CD4-positive, alpha-beta T cell treated with Interleukin-6 at 100 ng/mL for 8 hours (primary cell): ENCODE measurements at places on chromosomes 13 and 19.

DNA sequence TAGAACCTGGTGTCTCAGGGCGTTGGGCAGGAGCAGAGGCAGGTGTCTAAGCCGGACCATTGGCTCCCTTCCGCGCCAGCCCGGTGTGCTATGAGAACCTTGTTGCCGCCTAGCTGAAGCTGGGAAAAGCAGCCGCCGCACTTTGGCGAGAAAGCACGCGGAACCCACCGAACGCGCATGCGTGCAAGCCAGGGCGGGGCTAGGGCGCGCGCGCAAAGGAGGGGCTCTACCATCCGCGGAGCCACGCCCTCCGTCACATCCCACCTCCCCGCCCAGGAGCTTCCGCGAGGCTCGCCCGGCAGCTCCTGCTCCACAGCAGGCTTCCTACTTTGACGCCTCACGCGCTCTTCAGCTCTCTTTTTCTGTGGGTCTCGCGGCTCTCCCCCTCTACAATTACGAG lies 51.3 kb downstream of the WDR87 start:
- DNase-seq: no peak

GRCh38 chr13:48852911-48853727 lies 122.6 kb upstream of the FNDC3A start:
- DNase-seq: no peak

DNA sequence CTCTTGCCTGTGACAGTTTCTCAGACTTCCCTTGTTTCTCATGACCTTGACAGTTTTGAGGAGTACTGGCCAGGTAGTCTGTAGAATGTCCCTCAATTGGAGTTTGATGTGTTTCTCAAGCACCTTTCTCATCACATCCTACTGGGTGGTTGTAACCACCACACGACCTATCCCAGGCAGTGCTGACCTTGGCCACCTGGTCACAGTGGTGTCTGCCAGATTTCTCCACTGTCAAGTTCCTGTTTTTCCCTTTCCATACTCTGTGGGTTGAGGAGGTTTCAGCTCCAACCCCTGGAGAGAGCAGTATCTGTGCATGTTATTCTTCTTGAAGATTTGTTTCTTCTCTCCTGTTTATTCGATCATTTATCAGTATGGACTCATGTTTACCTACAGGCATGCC lies 8.4 kb upstream of the UPF3A start:
- DNase-seq: no peak

DNA sequence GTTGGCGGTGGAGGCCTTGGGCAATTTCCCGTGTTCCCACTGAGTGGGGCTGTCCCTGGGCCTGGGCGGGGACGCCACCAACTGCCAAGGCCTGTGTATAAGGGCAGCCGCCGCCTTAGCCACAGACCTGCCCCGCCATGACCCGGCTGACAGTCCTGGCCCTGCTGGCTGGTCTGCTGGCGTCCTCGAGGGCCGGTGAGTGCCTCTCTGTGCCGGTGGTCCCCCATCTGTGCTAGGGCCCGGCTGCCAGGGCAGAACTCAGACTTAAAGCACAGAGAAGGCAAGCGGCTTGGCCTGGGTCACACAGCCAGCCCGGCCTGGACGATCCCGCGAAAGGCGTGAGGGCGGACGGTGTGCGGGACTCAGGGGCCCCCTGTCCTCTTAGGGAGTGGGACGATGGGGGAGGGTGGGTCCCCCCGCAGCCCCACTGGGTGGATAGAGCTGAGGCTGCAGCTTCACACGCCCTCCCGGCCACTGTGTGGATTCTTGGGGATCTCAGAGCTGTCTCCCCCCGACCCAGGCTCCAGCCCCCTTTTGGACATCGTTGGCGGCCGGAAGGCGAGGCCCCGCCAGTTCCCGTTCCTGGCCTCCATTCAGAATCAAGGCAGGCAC lies at the start of gene AZU1:
Gene AZU1 (plus strand): TSS at position 128 of the 612 bp plus-strand sequence. CDS start 10 bp downstream, at position 138.
- DNase-seq: no peak

- DNase-seq: no peak
Observed at GRCh38 chr13:101649488-101650126, 197.1 kb downstream of the ITGBL1 start.

DNA sequence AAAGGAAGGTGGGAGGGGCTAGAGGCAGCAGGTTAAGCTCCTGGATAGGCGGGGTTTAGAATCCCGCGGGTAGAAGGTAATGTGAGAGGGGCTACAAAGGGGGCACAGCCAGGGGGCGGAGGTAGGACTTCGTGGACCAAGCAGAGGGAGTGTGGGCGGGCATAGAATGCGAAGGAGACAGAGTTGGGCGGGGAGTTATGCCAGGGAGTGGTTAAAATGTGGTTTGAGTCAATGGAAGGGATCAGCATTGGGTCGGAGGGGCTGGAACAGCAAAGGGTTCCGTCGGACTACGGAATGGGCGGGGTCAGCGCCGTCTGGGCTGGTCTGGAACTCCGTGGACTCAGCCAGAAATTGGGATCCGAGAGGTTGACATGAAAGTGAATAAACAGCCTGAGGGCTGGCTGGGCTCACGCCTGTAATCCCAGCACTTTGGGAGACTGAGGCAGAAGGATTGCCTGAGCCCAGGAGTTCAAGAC lies 3.0 kb downstream of the LTBP4 start:
- no peak for DNase-seq

DNA sequence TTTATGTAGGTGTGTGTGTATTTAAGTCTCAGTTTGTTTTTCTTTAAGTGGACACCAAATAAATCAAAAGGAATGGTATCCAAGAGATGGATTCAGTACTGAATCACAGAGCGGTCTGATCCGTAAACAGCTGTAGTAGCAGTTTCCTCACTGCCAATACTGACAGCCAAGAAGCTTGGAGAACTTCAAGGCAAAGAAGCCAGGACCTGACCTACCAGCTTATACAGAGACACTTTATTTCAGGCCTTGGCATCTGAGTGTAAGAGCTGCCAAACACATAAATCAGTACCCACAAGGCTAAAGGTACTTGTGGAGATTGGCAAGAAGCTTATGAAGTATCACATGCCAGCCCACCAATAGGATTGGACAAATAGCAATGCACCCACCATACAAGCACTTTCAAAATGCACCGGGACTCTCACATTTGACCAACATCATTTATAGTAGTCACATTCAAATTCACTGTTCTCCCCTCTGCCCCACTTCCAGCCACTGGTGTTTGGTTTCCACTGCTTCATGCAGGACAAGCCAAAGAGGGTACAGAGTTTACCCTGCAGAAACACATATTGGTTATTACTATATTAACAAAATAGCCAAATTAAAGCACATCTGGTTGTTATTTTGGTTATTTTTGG lies 357.9 kb downstream of the KLF12 start:
- no peak for DNase-seq

DNA sequence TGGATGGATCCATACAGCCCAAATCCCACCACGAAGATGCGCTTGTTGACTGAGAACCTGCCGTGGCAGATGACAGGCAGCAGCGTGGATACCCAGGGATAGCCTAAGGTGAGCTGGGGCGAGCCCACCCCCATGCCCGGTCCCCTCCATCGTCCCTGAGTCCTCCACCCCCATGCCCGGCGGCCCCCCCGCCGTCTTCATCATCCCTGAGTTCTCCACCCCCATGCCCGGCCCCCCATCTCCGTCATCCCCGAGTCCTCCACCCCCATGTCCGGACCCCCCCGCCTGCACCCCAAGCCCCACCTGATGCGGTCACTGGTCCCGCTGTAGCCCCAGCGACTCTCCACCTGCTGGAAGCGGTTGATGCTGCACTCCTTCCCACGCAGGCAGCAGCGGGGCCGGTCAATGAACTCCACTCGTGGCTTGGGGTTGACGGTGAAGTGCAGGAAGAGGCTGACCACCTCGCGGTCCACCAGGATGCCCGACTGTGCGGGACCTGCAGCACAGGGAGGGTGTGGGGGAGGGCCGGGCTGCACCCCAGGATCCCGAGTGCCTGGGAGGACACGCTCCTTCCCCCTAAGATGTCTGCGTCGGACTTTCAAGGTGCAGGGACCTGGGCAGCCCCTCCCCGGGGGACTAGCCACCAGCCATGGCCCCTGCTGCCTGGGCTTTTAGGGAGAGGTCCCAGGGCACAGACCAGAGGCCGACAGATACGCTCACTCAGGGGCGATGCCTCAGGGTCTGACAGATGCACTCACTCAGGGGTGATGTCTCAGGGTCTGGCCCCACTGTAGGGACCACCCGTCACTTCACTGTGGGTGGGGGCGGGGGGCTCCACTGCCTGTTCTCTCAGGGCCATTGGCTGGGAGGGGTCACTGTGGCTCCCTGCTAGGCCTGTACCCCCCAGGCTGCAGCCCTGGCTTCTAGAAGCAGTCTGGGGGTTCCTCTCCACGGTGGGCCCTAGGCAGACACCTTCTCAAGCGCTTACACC lies 28.0 kb downstream of the BTBD2 start:
- no peak for DNase-seq

DNA sequence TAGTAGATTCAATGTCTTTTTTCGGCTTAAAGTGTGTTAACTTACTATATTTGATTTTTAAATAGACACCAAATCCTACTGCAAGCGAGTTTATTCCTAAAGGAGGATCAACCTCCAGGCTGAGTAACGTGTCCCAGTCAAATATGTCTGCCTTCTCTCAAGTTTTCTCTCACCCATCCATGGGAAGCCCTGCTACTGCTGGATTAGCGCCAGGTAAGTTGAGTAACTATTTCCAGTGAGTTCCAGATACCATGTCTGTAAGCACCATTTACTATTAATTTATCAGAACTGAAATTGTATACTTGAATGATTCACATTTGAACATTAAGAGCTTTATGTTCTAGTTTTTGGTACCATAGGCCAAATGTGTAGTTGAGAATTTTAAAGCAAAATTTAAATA lies 81.8 kb downstream of the PAN3 start:
- no peak for DNase-seq

- DNase-seq: no peak
Observed at GRCh38 chr19:5339198-5339949, 1.2 kb downstream of the PTPRS start.

DNA sequence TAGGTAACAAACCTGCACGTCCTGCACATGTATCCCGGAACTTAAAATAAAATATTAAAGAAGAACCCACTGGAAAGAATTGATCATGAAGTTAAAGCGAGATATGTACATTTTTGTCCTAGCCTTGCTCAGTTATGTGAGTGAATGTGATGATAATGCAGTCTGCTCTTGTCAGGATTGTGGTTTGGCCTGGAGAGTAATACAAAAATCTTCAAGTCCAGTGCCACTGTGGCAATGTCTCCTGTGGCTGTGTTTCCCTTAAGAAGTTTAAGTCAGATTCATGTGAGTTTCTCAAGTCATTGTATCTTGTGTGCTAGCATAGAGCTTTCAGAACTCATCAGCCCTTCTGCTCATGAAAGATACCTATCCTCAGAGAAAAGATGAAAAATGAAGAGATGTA lies 18.0 kb upstream of the ITGBL1 start:
- no peak for DNase-seq

- no peak for DNase-seq
Observed at GRCh38 chr13:74444161-74444571, 310.0 kb upstream of the KLF12 start.

GRCh38 chr19:50649433-50650391 lies at the start of gene C19orf81:
Gene C19orf81, plus strand, starts transcription at chr19:50649445. Its CDS starts 0 bp downstream, at chr19:50649445.
- DNase-seq: no peak

DNA sequence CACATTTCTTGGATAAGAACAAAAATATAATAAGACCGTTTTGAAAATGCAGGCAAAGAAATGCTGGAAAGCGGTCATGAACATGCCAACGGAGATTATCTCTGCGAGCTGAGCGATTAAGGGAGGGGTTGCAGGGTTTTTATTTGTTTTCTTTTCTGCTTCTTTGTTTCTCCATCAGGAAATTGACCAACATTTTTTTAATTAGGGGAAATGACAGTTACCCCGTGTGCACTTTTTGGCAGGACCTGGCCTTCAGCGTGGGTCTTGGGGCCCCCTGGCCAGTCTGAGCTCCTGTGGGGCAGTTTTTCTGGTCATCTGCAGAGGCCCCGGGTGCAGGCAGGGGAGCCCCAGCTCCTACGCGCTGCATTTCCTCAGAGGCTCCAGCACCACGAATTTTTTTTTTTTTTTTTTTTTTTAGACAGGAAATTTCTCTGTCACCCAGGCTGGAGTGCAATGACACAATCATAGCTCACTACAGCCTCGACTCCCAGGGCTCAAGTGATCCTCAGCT lies 31.3 kb upstream of the HOMER3 start:
- DNase-seq: no peak

GRCh38 chr13:65762012-65762411 lies 1468.1 kb downstream of the PCDH9 start:
- no peak for DNase-seq

DNA sequence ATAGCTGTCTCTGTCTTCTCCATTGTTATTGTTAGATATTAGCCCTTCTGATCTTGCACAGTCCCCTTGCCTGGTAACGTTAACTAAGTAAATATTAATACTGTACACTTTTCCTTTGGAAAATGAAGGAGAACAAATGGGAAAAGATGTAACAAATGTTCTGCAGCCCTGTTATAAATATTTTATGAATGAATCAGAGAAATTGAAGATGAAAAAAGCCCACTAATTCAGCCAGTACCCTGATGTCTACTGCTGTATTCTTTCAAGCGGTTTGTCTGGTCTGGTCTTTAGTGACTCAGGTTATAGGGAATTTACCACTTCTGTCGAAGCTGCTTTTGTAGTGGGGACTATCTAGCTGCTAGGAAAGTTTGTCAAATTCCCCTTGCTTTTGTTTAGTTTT lies 121.0 kb downstream of the COG6 start:
- no peak for DNase-seq

DNA sequence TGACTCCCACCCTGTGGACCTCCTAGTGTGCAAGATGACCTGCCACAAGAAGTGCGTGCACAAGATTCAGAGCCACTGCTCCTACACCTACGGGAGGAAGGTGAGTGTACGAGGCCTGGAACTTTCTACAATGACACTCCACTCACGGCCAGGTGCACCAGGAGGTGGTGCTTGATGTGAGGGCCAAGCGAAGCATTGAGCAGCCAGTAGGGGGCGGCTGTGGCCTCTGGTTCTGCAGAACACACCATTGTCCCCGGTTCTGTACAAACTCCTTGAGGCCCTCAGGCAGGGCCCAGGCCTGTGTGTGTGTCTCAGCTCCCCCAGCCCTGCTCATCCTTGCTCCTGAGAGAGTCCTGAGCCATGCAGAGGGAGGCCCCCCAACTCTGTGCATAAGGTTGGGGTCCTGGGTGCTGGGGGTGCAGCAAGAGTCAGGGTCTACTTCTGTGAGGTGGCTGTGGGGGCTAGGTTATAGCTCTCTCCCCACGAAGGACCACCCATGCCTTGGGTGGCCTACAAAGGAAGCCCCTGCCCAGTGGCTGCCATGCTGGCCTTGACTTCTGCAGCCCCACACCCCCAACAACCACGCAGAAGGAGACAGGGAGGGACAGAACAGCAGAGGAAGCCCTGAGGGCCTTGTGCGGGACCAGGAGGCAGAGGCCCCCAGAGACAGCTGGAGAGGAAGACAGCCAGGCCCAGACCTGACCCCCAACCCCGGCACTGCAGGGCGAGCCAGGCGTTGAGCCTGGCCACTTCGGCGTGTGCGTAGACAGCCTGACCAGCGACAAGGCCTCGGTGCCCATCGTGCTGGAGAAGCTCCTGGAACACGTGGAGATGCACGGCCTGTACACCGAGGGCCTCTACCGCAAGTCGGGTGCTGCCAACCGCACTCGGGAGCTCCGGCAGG lies 9.7 kb upstream of the USE1 start:
- peak; percentile 61 for DNase-seq
